NCI-H1105 (cell line): ENCODE measurements at places on chromosomes 4 and X.

- DNase-seq, result no peak
These were observed 340.2 kb upstream of the SMIM31 start for GRCh38 chr4:164413743-164414142.

- no peak for DNase-seq
These were observed 13.1 kb upstream of the G3BP2 start for GRCh38 chr4:75686346-75686745.

GRCh38 chr4:126756050-126756829, 876.5 kb upstream of the INTU start:
- no peak for DNase-seq

DNA sequence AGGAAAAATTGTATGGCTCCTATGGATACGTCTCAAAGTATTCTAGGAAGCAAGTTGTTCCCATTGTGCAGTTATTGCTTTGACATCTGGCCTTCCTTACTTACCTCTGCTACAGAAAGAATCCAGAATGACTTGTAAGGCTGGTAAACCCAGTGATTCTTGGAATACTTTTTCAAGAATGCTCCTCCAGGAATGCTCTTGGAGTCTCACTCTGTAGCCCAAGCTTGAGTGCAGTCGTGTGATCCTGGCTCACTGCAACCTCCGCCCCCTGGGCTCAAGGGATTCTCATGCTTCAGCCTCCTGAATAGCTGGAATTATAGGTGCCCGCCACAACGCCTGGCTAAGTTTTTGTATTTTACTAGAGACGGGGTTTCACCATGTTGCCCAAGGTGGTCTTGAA, 38.1 kb downstream of the GAB1 start:
- no peak for DNase-seq

DNA sequence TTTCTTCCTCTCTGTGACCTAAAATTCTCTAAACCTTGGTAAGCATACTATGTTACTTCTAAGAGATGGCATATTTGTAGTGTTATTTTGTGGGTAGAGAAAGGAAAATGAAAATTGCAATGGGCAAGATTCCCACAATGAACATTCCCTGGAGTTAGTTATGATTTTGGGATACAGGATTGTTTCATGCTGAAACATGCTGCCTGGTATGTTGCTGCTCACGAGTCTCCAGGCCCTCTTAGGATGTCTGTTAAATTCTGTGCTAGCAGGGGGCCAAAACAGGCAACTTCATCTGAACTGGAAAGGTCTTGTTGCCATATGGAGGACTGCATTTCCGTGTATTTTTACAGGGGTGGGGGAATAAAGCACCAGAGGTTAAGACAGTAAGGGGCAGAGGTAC, 18.9 kb upstream of the MSMO1 start:
- no peak for DNase-seq

DNA sequence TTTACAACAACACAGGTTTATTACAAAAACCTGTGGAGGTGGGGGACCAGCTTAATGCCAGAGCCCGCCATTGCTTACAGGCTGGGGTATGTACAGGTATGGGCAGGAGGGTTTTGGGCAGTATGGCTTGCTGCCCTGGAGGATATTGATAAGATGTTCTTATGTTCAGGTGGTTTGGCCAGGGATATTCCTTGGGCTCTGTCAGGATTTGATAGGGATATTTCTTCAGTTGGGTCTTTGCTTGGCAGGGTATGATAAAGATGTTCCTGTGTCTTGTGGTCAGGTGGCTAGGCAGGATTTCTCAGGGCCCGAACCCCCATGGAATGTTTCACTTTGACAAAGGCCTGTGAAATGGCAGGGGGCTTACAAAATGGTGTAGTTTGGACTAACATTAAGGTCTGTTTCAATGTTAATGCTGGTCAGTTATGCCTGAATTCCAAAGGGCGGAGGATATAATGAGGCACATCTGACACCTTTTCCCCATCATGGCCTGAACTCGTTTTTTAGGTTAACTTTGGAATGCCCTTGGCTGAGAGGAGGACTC, 3.1 kb downstream of the MGST2 start:
- DNase-seq, result no peak

- no peak for DNase-seq
These were observed 167.1 kb downstream of the DHX15 start for GRCh38 chr4:24417206-24417605.

- no peak for DNase-seq
These were observed 1454.8 kb downstream of the RPA4 start for GRCh38 chrX:98338544-98338943.

DNA sequence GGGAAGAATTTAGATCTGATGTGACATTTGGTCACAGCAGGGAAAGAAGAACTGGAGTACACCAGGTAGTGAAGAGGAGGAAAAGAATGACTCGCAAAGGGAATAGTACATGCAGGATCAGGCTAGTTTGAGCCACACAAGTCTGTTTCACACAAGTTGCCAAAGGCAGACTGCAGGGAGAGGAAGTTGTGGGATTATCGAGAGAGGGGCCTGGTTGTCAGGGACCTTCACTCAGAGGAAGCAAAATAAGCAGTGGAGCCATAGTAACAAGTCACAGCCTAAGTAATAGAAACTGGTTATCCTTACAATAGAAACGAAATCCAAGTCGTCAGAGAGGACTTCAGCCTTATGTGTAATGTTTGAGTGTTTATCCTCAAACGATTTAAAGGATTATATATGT, 316.7 kb upstream of the HTR2C start:
- DNase-seq, result no peak

GRCh38 chr4:105594099-105595010, 41.9 kb downstream of the ARHGEF38 start:
- no peak for DNase-seq

GRCh38 chrX:88439935-88440334, 307.1 kb upstream of the CPXCR1 start:
- DNase-seq, result no peak

- DNase-seq, result no peak
These were observed 37.2 kb downstream of the CLCN5 start for GRCh38 chrX:49959602-49960001.

DNA sequence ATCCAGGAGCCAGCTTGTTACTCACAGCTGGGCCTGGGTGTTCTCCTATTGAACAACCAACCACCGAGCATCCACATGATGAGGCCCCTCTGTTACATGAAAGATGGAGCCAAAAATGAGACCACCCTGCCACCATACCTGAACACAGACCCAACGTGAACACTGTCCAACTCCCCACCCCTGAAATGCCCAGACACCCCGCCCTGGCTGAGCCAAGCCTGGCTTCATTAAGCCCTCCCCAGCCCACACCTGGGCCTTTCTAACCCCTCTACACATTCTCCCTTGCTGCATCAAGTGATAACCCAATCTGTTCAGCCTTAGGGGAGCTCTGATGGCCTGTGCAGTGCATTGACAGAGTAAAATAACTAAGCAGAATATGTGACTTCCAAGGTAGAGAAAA, 80.7 kb downstream of the EVC start:
- no peak for DNase-seq

DNA sequence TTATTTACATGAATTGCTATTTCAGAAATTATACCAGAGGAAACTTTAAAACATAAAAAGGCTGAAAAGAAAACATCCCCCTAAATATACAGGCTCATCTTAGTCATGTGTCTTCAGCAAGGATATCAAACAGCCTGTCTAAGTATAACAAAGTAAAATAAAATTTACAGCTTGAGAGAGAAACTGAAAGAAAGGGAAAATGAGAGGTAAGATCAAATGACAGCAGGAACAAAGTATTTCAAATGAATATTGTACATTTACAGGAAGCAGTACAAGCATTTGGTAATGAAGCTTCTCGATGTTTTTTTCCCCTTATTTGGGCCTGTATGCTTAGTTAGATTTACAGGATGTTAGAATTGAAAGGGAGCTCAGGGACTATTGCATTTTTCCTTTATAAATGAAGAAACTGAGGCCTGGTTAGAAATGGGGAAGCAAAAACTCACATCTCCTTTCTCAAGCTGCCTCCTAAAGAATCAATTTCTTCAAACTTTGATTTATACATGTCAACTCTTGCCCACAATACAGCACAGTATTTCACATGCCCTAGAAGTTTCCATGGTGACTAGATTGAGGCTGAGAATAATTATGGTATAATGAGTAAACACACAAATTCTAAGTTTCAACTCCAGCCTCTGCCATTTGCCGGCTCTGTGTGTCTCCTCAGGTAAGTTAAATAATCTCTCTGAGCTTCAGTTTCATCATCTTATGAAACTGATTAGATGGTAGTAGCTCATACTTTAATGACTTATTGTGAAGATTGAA, 29.3 kb downstream of the DAPP1 start:
- DNase-seq, result no peak

DNA sequence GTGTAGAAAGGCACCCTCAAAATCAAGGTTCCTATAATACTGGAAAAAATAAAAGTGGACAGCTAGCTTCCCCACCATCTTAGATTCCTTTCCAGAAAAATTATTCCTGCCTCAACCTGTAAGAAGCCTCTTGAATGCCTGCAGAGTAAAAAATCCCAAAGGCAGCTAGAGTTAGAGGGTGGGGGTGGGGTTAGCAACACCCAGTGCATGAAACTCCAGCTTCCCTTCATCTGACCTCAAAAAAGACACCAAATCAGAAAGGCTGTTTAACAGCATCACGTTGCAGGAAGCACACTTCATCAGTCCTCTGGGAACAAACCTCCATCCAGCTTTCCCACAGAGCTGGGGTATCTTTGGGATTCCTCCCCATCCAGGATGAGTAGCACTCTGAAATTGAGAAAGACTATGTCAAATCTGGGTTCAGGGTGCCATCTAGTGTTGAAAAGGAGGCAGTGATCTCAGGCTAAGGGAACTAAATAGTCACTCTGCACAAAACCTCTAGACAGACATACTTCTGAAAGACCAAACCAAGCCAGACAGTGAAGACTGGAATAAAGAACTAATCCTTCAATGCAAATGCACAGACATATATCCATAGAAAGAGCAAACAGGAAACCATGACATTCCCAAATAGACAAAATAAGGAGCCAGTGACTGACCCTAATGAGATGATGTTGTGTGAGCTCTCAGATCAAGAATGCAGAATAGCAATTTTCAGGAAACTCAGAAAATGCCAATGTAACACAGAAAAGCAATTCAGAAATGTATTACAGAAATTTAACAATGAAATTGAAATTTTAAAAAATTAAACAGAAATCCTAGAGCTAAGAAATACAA, 97.9 kb downstream of the ARHGEF9 start:
- peak; percentile 6 for DNase-seq

DNA sequence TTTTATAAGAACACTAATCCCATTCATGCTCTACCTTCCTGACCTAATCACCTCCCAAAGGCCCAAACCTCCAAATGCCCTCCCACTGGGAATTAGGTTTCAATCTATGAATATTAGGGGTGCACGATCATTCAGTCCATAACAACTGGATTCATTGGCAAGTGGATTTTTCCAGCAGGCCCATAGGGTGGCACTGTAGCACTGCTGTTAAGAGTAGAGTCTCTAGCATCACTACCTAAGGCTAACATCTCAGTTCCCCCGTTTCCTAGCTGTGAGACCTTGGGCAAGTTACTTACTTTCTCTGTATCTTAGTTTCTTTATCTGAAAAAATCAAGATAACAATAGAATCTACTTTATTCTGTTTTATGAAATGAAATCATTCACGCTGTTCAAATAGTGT, 315.8 kb downstream of the STIM2 start:
- peak; percentile 1 for DNase-seq

DNA sequence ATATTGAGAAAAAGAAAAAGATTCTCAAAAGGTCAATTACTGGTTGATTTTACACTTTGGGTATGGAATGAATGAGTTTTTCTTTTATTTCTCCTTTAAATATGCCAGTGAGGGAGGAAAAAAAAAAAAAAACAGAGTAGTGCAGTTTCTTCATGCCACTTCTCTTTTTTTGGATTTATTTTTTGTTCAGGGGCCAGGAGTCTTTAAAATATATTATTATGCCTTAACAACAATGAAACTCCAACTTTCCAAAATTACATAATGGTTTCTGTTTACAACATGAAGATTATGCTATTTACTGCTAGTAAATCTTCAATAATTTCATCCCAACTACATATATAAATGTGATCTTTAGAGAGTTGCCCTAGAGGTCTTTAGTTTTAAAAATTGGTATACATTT, 31.9 kb downstream of the DTHD1 start:
- DNase-seq, result no peak

- no peak for DNase-seq
These were observed 54.4 kb upstream of the USP26 start for GRCh38 chrX:133151336-133151735.

- DNase-seq, result no peak
These were observed 183.2 kb upstream of the AADAT start for GRCh38 chr4:170272959-170273358.

GRCh38 chr4:70788733-70789132, 51.0 kb downstream of the GRSF1 start:
- DNase-seq, result no peak

DNA sequence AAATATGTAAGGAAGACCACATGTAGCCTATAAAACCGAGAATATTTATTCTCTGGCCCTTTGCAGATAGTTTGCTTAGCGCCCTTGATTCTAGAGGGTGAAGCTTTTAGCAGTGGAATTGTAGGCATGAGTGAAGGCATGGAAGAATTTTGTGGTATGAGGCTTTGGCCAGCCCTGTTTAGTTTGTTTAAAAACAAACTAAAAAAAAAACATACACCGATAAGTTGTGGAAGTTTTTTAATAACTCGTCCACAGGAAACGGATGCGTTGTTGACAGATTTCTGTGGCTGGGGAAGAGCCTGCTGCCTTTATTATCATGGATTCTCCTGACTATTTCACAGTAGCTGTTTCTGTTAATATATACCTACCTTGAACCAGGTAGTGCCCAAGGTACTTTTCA, 194.7 kb upstream of the LNX1 start:
- no peak for DNase-seq

GRCh38 chrX:2647627-2648026, 43.5 kb upstream of the CD99 start:
- DNase-seq, result no peak

DNA sequence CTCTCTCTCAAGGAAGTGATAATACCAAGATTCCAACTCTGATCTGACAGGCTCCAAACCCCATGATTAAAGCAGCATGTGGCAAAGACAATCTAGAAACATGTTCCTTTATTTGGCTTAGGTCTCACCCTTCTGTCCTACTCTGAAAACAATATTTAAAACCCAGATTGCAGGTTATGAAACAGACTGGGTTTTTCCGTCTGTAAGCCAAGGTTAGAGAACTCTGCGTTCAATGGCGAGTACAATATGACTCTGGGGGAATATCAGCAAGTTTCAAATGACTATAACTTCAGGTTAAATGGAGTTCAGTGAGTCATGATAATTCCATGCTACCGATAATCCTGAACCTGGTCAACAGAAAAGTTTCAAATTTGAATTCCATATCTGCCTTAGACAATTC, 50.8 kb downstream of the ANAPC10 start:
- no peak for DNase-seq

GRCh38 chrX:93120805-93121204, 552.6 kb downstream of the NAP1L3 start:
- DNase-seq, result no peak
